ENCODE measurements at places on chromosomes 3 and 15.

DNA sequence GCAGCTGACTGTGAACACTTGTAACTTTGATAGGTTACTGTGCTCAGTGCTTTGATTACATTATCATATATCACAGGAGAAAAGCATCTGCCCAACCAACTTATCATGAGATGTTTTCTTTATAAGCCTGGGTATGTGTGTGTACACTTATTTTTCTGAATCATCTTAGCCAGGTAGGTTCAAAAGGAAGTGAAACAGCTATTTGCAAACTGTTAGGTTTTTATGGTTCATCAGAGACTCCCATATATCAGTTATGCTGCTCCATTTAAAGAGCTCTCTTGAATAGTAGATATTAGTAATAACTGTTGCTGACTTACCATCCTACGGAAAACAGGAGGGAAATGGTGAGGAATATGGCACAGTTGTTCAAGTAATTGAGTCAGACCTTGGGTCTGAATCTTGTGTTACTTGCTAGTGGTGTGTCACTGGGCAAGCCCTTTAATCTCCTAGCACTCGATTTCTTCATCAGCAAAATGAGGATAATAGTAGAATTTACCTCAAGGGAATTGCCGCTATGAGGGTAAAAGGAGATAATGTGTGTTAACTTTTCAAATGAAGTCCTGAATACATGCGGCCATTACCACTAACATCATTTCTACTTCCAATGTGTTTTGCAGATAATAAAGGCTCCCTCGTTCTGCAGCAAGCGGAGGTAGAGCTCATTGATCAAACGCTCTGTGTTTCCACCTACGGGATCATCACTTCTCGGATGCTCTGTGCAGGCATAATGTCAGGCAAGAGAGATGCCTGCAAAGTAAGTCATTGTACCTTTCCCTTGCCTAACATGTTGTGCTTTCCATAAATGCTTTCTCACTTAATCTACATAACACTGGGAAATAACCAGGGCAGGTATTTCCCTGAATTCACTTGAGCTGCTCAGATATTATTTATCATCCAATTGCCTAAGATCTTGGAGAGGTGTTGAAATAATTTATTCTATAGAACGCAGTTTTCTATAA, 7.8 kb upstream of the C3orf52 start:
- DNase-seq = no peak

- DNase-seq = no peak
Measured at GRCh38 chr3:168738527-168739325, 643.0 kb upstream of the GOLIM4 start.

DNA sequence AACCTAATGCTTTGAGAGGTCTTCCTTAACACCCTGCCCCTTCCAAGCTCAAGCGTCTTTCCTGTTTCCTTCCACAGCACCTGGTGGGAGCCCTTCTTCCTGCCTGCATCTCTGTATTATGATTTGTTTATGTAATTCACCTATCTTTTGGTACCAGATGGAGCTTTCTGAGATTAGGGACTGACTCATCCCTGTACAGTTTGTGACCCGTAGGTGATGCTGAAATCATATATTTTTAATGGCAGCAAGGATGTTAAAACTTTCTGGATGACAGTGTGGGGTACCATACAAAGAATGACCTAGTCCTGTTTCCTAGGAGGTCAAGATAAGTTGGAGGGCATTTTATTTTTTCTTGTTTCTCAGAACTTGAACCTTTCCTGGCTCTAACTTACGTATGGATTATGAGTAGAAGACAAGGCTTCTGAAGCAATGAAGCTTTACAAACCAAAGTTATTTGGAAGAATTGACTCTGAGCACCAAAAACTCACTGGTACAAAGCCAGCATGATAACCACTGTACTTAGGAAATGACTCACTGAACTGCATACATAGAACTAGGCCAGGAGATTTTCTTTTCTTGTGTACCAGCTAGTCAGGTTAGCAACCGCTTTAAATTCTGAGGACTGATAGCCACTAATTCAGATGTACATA, 46.6 kb downstream of the HHLA2 start:
- no peak for DNase-seq

DNA sequence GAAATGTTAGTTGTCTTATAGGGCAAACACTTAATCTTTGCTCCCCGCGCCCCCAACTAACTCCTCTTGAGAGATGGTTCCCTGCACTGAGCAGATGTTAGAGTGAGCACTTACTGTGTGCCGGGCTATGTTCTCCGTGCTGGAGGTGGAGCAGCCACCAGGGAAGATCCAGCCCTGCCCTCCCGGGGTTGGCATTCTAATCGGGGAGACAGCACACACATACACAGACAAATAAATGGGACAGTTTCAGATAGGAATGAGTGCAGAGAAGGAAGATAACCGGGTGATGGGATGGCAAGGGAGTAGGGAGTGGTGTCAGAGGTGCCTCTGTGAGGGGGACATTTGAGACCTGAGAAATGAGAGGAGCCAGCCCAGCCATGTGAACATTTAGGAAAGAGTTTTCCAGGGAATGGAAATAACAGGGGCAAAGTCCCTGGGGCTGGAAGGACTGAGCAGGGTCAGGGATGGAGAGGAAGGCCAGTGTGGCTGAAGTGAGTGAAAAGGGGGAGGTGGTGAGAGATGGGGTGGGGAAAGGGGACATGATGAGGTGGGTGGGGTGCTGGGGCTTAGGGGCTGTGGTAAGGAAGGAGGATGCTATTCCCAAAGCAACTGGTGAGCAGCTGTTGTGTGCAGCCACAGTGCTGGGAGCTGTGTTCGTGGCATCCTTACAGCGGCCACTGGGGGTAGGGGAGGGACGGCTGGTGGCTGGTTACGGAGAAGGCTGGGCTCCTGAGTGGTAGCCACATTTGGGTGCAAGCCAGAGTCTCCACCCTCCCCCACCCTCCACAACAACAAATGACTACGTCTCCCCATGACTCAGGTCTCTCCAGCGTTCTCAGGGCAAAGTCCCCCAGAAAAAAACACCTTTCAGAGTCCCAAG, 15.4 kb upstream of the FGD5 start:
- peak; percentile 42 for DNase-seq

GRCh38 chr3:10322352-10322710, 1.4 kb upstream of the SEC13 start:
- no peak for DNase-seq

- DNase-seq = no peak
Measured at GRCh38 chr3:150762662-150763121, 277 bp downstream of the SIAH2 start.

- DNase-seq = no peak
Measured at GRCh38 chr3:101858464-101859030, 9.2 kb downstream of the NFKBIZ start.

DNA sequence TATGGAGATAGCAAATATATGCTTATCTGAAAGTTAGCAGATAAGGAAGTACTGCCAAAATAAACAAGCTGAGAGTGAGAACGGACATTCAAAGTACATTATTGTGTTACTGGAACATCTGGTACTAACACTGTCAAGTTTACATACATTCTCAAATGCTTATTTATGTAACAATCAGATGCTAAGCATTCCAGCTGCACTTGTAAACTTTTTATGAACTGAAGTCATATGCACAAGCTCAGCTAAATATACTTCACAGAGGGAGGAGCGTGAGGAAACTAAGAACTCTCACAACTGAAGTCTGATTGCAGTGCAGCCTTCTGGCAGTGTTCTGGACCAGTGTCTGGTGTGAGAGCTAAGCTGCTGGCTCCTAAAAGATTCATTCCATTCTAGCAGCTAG, 223.7 kb upstream of the NANOGP8 start:
- no peak for DNase-seq

- no peak for DNase-seq
Measured at GRCh38 chr3:59553076-59553475, 503.3 kb upstream of the CFAP20DC start.

- no peak for DNase-seq
Measured at GRCh38 chr3:112730210-112730609, 89.3 kb upstream of the CCDC80 start.

DNA sequence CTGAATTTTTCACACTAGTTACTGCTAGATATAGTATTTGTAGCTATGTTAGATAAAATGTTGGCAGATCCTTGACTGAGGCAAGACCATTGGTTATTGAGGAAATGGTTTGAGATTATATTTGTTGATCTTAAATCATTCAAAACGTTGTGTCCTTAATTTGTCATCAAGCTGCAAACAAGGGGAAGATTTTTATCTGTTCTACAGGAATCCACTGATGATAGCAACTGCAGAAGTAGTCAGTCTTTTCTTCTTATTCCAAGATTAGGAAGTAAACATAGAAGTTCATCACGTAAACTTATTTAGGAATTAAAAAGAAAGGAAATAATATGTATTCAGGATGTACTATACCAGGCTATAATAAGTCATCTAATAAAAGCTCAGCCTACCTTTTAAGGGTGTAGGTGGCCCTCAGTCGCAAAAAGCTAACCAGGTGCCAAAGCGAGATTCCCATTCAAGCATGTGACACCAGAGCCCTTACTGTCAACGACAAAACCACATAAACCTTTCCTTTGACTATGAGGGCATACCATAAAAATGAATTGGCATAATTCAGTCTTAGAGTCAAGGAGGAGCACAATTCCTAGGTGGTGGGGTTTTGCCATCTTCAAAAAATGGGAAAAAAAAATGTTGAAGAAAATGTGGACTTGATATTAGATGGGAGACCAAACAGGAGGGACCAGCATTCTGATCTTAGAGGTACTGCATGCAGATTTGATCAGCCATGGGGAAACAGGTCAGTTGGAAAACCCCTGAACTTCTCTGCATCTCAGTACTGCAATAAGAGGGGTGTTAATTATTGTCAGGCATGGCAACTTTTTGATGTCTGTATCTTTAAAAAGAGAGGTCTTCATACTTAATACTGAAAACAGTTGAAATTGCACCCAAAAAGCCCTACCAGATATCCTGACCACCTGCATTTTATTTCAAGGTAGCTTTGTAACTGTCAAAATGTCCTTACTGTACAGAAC, 212.5 kb upstream of the UBE2E1 start:
- no peak for DNase-seq

GRCh38 chr15:90049030-90049429, 47.9 kb downstream of the ZNF710 start:
- DNase-seq = no peak

DNA sequence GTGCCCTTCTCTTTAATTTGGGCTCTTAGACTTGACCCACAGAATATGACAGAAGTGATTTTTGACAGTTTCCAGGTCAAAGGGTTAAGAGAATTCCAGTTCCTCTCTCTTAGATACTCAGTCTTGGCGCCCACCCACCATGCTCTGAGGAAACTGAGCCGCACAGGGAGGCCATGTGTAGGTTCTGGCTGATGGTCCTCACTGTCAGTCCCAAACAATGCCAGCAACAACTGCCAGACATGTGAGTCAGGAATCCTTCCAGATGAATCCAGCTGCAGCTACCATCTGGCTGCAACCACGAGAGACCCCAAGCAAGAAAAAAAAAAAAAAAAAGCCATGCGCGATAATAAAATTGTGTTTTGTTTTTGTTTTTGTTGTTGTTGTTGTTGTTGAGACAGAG, 326.6 kb downstream of the MAGI1 start:
- no peak for DNase-seq
